Substantia nigra (tissue), 51 donors: ENCODE measurements at places on chromosomes 3 and 15.

- peak; percentile 68 for DNase-seq
Observed at GRCh38 chr3:138118612-138119422, 3.4 kb upstream of the DZIP1L start.

DNA sequence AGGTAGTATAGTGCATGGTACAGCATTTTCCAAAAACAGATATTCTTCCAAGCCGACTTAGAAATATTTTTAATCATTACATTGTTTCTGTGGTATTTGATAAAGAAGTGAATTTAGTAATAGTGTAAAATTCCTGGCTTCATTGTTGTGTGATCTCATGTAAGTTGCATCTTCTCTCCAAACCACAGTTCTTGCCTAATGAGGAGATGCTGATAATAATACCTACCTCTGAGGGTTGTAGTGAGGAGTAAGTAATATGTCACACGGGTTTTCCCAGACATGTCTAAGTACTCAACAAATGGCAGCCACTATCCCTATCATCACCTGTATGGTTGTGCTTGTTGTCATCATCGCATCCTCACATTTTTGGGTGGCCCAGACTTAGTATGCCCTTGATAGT, 167.3 kb downstream of the SLCO3A1 start:
- DNase-seq, result no peak

GRCh38 chr15:69587723-69588426, 135.3 kb downstream of the RPLP1 start:
- no peak for DNase-seq

- DNase-seq, result no peak
Observed at GRCh38 chr3:183737116-183737515, 39.5 kb downstream of the YEATS2 start.

- no peak for DNase-seq
Observed at GRCh38 chr15:99149366-99149765, 44.5 kb downstream of the SYNM start.

DNA sequence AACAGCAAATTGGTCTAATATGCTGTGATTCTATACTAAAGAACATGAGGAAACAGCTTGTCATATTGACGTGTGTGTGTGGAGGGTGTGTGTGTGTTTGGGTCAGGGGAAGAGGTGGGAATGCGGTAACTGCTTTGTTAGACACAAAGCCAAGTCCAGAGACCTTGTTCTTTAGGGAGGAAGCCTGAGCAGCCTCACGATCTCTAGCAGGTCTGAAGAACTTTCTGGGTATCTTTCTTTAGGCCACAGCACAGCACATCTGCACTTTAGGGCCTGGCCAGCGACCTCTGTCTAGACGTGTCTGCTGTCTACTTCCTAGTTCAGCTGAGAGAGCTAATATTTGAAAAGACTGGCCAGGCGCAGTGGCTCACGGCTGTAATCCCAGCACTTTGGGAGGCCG, 220.0 kb upstream of the TPRG1 start:
- no peak for DNase-seq

GRCh38 chr3:58242340-58242739, 4.7 kb downstream of the ABHD6 start:
- no peak for DNase-seq

GRCh38 chr3:164537485-164537884, 540.8 kb downstream of the SI start:
- DNase-seq, result no peak

DNA sequence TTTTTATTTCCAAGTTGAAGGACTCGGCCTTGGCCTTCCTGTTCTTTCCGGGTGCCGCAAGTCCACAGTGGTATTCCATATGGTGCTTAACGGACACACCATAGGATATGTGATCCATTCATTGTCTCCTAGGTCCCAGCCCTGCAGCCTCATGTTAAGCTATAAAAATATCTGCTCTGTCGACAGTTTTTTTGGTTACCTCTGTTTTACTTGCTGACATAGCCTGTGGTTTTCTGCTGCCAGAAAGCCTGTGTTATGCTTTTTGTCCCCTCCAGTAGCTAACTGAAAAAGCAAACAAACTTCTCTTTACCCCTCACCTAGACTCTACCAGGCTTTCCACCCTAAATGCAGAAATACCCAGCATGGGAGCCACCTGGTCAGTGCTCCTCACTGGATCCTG, 5.3 kb downstream of the INAFM2 start:
- DNase-seq, result no peak

DNA sequence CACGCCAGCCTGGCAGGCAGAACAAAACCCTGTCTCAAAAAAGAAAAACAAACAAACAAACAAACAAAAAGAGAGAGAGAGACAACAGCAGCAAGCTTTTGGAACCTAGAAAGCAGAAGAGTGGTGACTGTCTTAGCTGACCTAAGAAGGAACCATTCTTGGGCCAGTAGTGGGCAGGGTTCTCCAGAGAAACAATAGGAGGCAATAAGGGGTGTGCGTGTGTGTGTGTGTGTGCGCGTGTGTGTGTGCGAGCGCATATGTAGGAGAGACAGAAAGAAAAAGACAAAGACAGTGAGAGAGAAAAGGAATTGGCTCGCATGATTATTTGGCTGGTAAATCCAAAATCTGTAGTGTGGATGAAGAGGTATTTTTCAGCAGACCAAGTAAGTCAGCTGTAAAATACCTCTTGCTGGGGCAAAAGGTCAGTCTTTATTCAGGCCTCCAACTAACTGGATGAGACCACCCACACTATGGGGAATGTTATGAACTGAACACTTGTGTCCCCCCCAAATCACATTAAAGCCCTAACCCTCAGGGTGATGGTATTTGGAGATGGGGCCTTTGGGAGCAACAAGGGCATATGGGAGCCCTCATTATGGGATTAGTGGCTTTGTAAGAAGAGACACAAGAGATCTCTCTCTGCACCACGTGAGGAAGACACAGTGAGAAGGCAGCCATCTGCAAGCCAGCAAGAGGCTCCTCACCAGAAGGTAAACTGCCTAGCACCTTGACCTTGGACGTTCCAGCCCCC, 15.1 kb upstream of the BLM start:
- no peak for DNase-seq

DNA sequence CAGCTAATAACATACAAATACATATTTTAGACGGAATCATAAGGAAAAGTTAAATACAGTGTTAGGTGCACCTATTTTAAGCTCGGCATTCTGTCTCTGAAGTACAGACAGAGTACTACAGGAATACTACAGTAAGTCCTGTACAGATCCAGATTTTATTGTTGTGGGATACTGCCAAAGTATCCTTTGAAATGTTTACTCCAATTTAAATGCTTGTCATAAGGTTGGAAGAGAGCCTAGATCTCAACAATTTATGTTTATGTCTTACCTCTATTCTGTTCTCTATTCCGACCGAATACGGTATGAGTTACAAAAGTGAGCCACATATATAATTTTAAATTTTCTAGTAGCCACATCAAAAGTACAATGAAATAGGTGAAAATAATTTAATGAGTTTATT, 25.3 kb downstream of the PLD1 start:
- no peak for DNase-seq

GRCh38 chr3:127632035-127632820, 3.2 kb downstream of the PODXL2 start:
- no peak for DNase-seq
